ENCODE measurements at places on chromosomes 16 and 17. TPM values are rescaled to one million over a fixed set of nuclear protein-coding genes. Genes with fewer than 3 reads are reported as not detected.

GRCh38 chr17:63714550-63715277 is 14.8 kb upstream of the LIMD2 start:
- DNase-seq, result no peak

GRCh38 chr16:68335175-68335574 is 24.4 kb downstream of the PRMT7 start:
- no peak for DNase-seq

Gene SLC12A3
- not detected for total RNA-seq

GRCh38 chr16:47524007-47524405 is 62.9 kb downstream of the PHKB start:
- no peak for DNase-seq

DNA sequence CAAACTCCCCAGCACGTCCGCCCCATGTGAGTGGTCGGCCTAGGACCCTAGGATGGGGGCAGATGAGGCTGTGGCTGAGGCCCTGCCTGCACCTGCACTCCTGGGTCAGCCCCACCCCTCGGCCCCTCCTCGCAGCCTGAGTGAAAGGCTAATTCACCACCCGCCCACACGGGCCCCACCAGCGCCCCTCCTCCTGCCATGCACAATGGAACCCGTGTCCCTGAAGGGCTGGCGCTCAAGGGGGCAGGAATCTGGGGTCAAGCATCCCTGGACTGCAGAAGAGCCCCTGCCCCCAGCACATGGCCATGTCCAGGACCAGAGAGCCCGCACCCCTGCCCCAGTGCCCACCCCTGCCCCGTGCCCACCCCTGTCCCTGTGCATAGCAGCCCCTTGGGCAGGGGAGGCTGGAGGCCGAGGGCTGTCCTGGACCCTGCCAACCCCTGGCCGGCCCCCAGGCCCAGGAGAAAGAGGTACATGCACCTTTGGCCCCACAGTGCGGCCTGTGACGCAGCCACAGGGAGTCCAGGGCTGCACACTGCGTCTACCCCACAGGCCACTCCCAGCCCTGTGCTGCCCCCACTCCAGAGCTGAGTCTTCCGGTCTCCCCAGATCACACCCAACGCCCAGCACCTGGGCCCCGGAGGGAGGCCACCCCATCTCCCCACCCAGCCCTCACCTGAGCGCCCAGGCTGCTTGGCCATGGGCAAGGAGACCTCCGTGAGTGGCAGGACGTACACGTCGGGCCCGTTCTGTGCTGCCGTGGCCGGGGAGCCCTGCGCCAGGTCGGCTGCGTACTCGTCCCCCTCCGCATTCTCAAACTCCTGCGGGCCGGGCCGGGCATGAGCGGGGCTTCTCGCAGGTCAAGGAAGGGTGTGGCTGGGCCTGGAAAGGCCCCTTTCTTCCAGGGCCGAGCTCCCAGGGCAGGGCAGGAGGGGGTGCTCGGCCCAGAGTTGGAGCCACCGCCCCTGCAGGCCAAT is 34.6 kb upstream of the PVALEF start:
- DNase-seq, result no peak

DNA sequence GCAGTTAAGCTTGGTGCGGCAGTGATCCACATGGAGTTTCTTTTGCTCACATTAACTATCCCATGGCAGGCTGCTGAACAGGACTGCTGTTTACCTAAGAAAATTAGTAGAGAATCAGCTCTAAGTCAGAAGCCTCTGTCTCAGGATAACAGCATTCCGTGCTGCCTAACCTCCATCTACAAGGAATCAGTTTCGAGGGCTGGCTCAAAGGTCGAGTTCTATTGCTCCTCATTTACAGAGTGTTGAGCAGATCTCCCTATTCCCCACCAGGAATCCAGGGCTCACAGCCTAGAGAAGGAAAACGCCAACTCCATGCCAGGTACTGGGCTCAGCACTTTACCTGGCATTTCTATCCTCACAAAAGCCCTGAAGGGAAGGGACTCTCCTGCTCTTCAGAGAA is 9.9 kb downstream of the GINS2 start:
- no peak for DNase-seq

Gene SEPTIN12
- total RNA-seq, result not detected

DNA sequence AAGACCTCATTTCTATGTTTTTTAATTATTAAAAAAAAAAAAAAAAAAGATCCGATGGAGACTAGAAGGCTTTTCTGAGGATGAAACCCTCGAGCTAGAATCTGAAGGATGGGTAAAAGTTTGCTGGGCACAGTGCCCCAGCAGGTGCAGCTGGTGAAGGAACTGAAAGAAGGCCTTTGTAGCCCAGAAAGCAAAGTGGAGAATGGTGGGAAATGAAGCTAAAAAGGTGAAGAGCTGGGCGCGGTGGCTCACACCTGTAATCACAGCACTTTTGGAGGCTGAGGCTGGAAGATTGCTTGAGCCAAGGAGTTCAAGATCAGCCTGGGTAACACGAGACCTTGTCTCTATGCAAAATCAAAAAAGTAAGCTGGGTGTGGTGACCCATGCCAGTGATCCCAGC is 50.3 kb upstream of the SEC14L1 start:
- DNase-seq, result no peak

DNA sequence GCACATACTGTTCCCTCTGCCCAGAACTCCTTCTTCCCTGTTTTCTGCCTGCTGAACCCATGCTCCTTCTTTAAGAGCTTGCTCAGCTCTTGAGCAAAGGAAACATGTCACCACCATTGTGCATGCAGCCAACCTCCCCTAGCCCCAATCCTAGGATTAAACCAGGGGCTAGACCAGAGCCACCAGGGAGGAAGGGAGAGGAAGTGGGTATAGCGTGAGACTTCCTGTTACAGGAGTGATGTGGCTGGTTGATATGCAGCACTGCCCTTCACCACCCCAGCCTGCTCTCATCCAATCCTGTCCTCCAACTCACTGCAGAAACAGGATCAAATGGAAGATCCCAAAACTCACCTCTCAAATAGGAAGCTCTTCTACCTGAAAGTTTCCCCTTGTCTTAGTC is 67.1 kb upstream of the CDH5 start:
- no peak for DNase-seq

DNA sequence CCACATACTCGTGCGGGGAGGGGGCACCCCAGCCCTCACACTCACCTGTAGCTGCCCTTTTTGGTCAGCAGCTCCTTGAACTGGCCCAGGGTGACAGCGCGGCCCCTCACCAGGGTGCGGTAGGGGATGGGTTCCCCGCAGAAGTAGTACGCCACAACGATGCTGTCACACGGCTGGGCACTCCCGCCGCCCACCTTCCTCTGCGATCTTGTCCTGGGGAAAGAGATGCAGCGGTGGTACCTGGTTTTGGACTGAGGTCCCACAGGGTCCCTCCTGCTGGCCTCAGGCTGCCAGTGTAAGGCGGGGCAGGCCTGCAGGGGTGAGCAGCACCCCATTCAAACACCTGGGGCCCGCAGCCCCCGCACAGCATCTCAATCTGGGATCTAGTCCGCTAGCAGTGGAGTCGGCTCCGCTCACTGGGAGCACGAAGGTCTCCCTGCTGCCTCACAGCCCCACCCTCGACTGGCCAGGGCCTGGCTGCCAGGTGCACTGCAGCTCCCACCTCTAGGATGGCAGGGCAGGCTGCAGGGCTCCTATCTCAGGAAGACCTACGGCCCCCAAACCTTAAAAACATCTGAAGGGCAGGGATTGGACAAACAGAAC is 6.5 kb downstream of the PDIA2 start:
- DNase-seq, result no peak

DNA sequence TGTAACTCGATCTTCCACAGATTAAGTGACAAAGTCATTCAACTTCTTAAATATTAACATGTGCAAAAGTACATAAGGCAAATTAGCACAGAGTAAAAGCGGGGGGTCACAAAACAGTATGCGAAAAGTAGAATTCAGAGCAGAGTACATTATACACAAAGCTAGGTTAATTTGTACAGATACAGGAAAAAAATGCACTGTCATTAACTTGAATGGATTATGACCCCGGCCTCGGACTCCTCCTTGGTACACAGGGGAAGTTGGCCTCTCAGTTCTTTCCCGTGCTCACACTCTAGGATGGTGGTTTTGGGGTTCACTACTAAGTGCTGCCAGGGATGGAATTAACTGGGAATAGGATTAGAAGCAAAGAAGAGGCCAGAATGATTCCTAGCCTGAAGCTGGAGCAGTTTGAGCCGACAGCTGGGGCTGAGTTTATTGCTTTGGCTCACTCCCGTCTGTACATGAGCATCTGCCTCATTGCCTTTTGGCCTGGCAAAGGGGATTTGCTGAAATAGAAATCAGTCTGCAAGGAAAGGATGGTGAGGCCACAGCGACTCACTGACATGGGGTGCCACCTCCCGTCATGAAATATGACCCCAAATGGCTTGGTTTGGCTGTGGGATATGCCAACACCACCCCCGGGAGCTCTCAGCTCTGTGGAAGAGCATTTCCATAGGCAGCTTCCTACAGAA is 23.6 kb downstream of the NTN1 start:
- DNase-seq, result no peak

Data from breast epithelium (tissue), 4 donors.